Vein endothelial cell (primary cell): ENCODE measurements at places on chromosomes 2 and 18. TPM values are rescaled to one million over a fixed set of nuclear protein-coding genes. Genes with fewer than 3 reads are reported as not detected.

Gene ELAC1
- 7.1 and 9.5 TPM in 2 replicates for total RNA-seq

Gene PLGLB1
- 0.57 and 1.3 TPM in 2 replicates for total RNA-seq

Gene IGFBP2
- 9.6 and 17.3 TPM in 2 replicates for total RNA-seq

Gene ALPP
- not detected in 2 replicates for total RNA-seq

Gene NCKAP1
- total RNA-seq = 186 and 195 TPM in 2 replicates

Gene ANKRD30BL
- not detected in 2 replicates for total RNA-seq

Gene ARMC9
- total RNA-seq = 17.0 and 21.2 TPM in 2 replicates

Gene TCF7L1
- total RNA-seq = 6.2 and 8.3 TPM in 2 replicates

Gene FAM124B
- 151 and 177 TPM in 2 replicates for total RNA-seq

Gene LIMS4
- total RNA-seq = 65.4 and 111 TPM in 2 replicates

Gene REG3A
- total RNA-seq = not detected in 2 replicates

Gene HPCAL1
- total RNA-seq = 69.6 and 71.6 TPM in 2 replicates
